ENCODE measurements at places on chromosomes 6 and 20.

DNA sequence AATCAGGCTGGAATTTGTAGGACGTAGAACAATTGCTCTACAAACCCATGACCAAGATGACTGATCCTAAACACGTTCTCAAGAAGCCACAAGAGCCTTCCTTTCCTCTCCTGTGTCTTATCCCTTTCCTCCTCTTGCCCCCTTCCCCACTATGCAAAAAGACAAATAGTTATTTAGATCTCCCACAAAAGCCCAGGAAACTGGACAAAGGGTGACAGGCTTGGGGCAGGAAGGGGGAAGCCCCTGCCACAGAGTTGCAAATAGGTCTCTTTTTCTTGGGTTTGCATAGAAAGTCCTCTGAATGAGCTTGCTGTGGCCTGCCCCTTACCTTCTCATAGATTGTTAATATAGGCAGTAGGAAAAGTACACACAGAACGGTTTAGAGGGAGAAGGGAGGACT lies 377.1 kb upstream of the BTBD3 start:
- no peak for DNase-seq

GRCh38 chr20:20276811-20277530 lies 90.9 kb upstream of the INSM1 start:
- DNase-seq, result no peak

GRCh38 chr6:44072959-44073611 lies 54.2 kb downstream of the MRPL14 start:
- peak; percentile 47 for DNase-seq

DNA sequence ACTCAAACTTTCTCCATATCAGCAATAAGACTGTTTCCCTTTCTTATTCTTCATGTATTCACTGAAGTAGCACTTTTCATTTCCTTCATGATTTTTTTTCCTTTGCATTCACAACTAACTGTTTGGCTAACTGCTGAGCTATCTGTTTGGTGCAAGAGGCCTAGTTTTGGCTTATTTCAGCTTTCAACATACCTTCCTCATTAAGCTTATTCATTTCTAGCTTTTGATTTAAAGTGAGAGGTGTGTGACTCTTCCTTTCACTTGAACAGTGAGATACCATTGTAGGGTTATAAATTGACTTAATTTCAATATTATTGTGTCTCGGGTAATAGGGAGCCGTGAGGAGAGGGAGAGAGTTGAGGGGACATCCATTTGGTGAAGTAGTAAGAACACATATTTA lies 262.0 kb upstream of the PREP start:
- DNase-seq, result no peak

GRCh38 chr6:3193102-3193849 lies 34.2 kb downstream of the TUBB2B start:
- no peak for DNase-seq

- no peak for DNase-seq
Measured at GRCh38 chr20:32450484-32451061, 92.4 kb downstream of the ASXL1 start.

DNA sequence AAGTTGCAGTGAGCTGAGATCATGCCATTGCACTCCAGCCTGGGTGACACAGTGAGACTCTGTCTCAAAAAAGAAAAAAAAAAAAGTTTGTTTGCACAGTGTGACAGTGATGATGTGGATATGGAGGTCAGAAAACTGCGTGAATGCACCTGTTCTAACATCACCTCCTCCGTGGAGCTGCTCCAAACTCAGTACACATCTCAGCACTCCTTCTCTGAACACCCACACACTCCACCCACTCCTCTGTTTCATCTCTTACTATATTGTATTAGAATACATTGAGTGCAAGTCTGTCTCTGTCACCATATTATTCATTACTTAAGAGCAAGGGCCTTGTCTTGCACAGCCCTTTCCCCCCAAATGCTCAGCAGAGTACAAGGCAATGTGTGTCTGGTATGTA lies 51.5 kb upstream of the ENPP4 start:
- no peak for DNase-seq

DNA sequence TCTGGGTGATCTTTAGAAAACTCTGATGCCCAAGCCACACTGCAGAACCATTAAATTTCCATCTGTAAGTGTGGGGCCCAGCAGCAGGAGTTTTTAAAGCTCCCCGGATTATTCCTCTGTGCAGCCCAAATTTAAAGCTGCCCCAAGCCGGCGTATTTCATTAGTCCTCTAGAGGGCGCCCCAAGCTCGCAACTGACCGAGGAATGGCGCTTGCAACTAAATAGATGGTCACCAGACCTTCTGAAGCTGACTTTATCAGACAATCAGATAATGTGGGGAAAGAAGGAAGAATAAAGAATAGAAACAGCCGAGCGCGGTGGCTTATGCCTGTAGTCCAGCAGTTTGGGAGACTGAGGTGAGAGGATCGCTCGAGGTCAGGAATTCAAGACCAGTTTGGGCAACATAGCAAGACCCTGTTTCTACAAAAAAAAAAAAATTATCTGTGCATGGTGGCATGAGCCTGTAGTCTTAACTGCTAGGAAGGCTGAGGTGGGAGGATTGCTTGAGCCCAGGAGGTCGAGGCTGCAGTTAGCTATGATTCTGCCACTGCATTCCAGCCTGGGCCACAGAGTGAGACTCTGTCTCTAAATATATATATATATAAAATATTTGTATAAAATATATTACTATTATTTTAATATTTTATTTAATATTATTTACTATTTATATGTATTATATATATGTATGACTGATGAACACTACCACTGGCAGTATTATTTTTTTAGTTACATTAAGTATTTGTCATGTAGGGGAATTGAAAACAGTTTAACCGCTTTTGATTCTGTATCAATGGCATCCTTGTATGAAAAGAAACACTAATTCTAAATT lies 56.0 kb downstream of the OTOR start:
- DNase-seq, result peak; percentile 14

DNA sequence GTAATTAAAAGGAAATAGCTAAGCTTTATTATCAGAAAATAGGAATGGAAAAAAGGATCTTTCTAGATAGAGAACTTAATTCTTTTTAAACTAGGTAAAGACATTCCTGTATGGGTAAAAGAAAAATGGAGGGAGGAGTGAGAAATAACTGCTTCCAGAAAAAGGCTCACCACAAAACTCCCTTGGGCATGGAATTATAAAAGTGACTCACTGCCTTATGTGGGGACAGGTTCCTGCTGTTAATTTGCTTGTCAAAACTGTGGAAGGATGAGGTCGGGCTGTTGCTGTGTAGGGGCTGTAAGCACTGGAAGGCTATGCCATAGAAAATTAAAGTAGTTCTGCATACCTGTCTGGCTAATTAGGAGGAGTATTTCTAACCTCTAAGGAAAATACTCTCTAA lies 158.7 kb downstream of the UBE3D start:
- DNase-seq, result no peak

- DNase-seq, result no peak
Measured at GRCh38 chr6:14848019-14848418, 397.9 kb upstream of the JARID2 start.

DNA sequence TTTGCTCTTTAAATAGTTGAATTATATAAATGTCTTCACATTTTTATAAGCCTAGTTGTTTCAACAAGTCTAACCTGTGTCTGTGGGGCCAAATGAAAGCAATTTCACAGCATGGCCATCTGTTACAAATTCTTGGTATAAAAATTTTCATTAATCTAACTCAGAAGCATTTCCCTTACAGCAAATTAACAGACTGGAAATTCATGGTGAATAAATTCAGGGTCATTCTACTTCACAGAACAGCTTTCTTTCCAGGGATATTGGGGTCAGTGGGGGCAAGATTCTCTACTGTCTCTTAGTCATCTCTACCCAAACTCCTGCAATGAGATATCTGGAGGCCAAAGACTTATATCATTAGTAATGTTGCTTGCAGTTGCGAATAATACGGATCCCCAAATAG lies 352.1 kb downstream of the MMUT start:
- DNase-seq, result no peak

DNA sequence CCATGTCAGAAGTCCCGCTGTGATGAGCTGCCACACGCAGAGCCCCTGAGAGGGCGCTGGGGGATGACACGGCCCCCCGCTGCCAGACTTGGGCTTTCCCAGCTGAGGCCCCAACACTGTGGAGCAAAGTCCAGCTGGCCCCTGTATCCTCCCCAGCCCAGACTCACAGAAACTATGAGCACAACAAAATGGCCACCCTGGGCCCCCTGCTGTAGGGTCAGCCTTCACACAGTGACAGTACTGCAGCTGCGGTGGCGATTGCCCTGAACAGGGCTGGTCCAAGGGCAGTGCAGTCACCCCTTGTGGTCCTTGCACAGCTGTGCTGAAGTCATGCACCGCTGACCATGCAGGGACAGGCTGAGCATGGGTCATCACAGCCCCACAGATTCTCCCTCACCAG lies 78.2 kb upstream of the CST7 start:
- DNase-seq, result no peak

GRCh38 chr20:20246996-20247633 lies 120.8 kb upstream of the INSM1 start:
- no peak for DNase-seq

GRCh38 chr6:144928847-144929246 lies 643.7 kb downstream of the UTRN start:
- no peak for DNase-seq

DNA sequence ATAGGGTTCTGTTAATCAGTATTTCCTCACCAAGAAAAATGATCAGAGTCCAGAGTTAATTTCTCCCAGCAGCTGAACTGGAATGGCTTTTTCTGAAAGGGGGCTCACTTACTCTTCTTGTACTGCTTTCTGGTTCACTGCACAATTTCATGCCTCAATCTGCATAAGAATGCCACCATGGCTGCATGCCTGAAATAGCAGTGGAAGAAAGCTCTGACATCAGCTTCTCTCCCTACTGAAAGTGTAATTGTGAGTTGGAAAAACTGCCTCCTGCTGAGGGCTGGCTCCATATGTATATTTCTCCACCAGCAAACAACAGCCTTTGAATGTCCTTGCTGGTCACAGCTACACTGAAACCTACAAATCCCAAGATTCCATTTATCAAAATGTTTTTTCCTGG lies 1027.2 kb upstream of the GJE1 start:
- no peak for DNase-seq

- DNase-seq, result peak; percentile 37
Measured at GRCh38 chr6:130105996-130106704, 87.8 kb downstream of the L3MBTL3 start.

- no peak for DNase-seq
Measured at GRCh38 chr20:7327810-7328209, 560.3 kb downstream of the BMP2 start.

DNA sequence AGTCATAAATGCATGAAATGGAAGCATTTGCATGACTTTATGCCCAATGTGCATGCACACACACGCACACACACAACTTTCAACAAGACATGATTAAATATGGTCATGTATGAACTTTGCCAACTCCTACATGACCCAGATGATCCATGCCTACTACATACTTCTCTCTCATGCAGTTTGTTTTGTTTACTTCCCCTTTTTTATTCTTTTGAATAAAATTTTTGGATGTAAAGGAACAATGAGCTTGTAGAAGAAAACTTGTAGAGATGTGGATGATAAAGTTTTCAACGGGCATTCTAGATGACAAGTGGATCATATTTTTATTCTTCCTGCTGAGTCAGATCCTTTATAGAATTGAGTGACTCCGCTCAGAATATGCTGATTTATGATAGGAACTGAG lies 50.8 kb upstream of the AIG1 start:
- DNase-seq, result no peak

GRCh38 chr6:154053141-154053540 lies 14.1 kb downstream of the OPRM1 start:
- DNase-seq, result no peak

All from stimulated activated naive B cell treated with anti-CD40 and anti-IgM and Interleukin-4, amounts not matched to agents 10 μg/mL and 1 μg/mL and 100 μg/mL, for 72 hours (primary cell).